ENCODE measurements at places on chromosomes 7 and 10.

GRCh38 chr7:101441890-101442289 is 79.2 kb downstream of the COL26A1 start:
- no peak for DNase-seq

GRCh38 chr10:132360766-132361447 is 28.9 kb downstream of the LRRC27 start:
- no peak for DNase-seq

GRCh38 chr10:116621934-116622655 is 1.3 kb downstream of the PNLIPRP2 start:
- DNase-seq = no peak

GRCh38 chr10:72981882-72982529 is 27.4 kb upstream of the PLA2G12B start:
- no peak for DNase-seq

GRCh38 chr7:70069977-70070376 is 471.7 kb downstream of the AUTS2 start:
- DNase-seq = no peak

DNA sequence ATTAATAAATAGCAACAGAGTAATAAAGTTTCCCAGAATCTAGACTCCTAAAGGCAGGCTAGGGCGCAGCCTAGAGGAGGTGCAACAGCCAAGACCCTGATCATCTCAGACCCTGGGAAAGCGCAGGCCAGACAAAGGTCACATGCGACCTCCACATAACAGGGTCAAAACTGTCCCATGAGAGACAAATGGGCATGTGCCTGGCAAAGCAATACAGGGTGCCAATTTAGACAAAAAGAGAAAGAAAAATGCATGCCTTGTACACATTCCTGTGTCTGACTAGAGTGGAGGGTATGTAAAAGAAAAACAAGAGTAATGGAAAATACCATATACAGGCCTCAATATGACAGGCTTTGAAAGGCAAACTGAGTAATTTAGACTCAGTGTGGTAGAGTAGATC is 22.2 kb downstream of the MPP7 start:
- no peak for DNase-seq

DNA sequence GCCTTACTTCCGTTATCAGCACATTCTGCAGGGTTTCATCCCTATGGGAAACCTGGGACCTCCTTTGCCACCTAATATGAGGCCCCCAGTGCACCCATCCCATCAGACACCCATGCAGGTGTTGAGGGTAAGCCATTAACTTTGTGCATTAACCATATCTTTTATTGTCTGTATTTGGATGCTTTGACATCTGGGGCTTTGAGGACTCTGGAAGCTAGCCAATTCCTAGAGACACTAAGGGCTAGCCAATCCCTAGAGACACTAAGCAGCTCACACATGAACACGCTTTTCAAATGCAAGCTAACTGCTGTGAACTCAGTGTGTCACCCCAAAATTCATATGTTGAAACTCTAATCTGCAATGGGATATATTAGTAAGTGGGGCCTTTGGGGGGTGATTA is 272.5 kb upstream of the COBL start:
- DNase-seq = no peak

DNA sequence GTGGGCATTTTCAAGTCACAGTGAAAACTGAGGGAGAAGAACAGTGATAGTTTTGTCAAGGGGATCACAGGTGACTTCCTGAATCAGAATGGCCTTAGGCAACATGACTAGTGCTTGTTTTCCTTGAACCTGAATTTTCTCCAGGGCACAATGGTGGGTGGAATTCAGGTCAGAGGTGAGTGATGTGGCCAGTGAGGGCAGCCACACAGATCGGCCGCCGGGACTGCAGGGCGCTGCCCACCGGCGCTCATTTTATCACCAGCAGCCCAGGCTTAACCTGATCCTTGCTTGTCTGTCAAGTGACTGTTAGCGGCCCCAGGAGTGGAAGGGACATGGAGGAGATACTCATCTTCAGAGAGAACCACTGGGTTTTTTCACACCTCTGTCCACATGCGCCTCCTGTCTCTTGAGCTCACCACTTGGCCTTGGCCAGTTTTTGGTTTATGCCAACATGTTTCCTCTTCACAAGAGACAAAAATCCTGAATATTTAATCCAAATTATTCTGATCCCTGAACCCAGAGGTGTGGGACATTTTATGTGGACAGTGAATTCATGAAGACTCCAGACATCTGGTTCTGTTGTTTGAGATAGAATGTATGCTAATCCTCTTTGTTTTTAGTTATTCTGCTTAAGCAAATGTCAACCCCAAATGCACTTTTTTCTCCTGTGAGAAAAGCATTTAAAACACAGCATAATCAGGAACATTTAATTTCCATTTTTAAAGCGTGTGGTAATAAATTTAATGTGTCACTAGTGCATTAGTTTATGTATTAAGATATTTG is 108.7 kb downstream of the DOCK1 start:
- no peak for DNase-seq

- no peak for DNase-seq
Measured at GRCh38 chr10:121870413-121870812, 57.4 kb downstream of the ATE1 start.

DNA sequence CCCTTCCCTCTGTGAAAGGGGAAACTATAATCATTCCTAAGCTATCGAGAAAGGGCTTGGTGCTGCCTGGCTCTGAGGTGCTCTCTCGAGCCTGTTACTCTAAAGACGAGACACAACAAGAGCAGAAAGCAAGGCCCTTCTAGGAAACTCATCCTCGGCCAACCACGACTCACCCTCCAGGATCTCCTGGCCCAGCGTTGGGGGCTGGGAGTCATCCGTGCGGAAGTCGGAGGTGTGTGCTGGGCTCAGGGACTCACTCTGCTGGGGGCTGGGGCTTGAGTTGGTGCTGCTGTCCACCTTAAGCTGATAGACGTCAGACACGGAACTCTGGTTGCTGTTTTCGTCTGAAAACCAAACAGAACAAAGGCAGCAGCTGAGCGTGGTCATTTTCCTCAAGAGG is 17.6 kb upstream of the BAZ1B start:
- no peak for DNase-seq

GRCh38 chr7:4809666-4810065 is 34.2 kb downstream of the AP5Z1 start:
- DNase-seq = no peak

DNA sequence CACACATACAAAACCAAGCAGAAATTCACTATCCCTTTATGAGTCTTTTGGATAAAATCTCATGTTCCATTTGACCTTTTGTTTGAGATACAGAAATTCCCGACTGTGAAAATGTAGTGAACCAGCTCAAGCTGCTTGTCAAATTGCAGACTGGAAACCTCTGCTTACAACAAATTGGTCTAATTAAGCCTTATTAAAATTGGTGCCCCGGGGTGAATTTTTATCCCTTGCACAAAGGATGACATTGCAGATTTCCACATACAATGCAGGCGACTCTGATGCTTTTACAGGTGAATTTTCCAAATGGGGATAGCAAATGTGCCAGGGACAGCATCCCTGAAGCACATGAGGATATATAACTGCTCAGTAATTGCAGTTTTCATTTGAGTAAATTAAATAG is 257.3 kb downstream of the BMPER start:
- no peak for DNase-seq

DNA sequence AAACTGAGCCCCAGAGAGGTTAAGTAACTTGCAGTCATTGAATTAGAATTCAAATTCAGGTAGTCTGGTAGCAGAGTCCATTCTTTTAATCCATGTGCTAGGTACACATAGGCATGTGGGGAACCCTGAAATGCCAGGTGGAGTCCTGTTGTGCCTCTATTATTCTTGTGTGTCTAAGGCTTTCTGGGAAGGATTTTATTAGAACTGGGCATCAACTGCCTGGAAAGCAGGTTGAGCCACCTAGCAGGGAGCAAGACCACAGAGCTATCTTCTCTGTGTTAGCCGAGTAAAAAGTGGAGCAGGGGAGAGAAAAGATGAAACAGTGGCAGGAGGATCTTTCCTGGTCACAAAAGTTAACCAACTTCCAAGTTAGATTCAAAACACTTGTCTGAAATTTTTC is 494.6 kb downstream of the LRMDA start:
- no peak for DNase-seq

DNA sequence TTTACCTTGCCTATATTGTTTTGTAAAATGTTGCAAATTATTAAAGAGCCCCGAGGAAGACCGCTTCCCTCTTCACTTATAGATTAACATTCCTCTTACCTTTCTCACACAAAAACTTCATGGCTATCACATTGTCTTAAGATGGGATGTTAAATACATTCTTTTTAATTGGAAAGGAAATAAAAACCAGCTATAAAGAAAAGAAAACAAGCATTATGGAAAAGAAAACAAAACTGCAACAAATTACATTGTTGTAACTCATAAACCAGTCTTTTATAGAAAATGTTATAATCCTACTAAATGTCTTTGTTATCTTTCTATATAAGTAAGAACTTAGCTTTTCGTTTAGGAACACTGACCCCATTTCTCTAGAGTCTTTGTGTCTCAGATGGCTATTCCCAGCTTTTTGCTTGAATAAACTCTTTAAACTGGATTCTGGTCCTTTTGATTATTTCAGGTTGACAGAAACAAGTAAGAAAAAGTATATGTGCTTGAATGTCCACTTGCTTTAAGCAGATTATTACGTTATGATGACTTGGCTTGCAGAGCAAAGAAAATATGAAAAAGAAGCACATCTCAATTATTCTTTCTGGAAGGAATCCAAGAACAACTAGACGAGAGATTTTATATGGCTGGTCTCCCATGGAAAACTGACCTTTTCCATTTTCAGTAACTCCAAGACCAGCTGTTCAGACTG is 128.2 kb downstream of the AKR1D1 start:
- no peak for DNase-seq

GRCh38 chr7:7921830-7922229 is 46.8 kb upstream of the GLCCI1 start:
- no peak for DNase-seq

- DNase-seq = no peak
Measured at GRCh38 chr7:8129318-8129659, 132.7 kb downstream of the ICA1 start.

DNA sequence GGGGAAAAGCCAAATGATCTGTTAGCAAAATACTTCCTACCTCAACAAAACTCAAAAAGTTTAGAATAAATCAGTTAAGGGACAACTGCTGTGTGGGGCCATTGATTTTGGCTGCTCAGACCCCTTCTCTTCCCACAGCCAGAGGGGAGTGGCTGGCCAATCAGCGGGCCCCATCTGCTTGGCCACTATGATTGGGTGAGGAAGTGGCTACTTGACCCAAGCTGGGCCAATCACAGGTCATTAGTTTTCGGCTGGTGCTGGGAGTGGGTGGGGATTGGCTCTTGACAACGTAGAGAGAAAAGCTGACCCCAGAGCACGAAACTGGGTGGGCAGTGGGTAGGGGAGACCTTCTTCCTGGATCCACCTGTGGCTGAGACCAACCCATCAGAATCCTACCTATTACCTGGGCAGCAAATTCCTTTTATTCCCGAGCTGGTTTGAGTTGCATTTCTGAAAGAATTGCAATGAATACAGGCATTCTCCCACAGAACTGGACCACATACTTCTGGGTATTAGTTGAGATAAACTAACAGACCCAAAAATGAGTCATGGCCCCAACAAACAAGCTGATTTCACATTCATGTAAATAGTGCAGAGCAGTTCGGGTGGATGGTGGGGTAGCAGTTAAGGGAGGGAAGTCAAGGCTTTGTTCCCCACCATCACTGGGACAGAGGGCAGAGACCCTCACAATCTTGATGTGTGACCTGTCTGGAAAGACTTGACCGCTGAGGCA is 35.6 kb upstream of the HMX3 start:
- no peak for DNase-seq

GRCh38 chr10:24930427-24930826 is 22.0 kb downstream of the PRTFDC1 start:
- no peak for DNase-seq

DNA sequence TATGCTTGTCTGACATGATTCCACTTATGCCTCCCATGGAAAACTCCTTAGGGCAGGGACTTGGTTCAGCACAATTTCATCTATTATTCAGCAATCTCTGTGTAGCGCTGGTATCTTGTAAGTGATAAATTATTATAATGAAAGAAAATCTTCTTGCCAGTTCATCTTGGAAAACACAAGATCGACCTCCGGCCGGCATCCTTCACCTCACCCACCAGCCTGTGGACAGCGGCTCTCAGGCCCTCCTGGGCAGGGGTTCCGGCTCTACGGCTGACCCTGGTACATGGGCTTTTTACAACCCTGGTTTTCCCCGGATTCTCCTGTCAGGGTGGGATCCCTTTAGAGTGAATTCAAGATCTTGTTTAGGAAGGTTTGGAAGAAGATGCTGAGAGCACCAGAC is 145.6 kb downstream of the ADARB2 start:
- no peak for DNase-seq

DNA sequence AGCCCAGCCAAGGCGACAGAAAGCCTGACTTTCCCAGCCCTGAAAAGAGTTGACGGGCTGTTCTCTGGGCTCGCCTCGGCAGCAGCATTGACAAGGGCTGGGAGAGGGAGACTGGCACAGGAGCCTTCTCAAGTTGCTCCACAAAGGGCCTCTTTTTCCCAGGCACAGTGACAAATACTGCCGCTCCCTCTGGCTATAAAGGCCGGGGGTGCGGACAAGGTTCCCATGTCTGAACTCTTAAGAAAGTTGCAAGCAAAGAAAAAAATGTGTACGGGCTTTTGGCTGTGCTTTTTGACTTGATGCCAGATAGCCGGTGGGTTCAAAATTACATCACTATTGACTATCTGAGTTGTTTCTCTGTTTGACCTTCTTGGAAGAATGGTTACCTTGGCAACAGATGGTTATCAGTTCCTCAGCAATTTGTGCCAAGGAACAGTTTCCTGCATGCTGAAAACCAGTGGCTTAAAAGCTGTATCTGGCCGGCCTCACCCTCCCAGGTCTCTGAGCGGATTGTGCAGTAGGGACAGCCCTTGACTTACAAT is 115.9 kb upstream of the EEPD1 start:
- DNase-seq = no peak

DNA sequence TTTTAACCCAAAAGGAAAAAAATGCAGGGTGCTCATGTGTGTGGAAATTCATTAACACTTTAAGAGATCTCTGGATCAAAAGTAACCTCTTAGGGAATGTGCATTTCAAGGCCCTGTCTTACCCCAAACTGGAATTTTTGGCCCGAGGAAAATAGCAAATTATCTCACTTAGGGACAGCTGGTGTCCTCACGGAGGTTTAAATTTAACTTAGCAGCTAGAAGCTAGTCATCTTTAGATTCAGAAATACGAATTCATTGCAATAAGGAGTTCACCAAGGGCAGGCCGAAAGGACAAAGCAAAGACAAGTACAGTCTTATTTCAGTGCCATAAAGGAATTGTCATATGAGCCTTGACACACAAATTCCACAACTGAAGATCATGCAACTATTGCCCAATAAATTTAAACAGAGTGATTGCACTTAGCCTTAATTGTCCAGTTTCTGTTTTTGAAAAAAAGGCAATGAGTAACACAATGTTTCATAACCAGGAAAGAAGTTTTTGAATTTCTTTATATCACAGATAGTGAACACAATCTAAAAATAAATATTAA is 22.4 kb upstream of the SEMA3C start:
- no peak for DNase-seq

- DNase-seq = no peak
Measured at GRCh38 chr7:39375047-39375873, 190.9 kb upstream of the YAE1 start.

Data from effector CD8-positive, alpha-beta T cell (primary cell).